Neural crest cell (in vitro differentiated cells): ENCODE measurements at places on chromosomes 3 and 15. TPM values are rescaled to one million over a fixed set of nuclear protein-coding genes. Genes with fewer than 3 reads are reported as not detected.

CDHR4 gene
- total RNA-seq: 0.12 and 0.16 TPM in 2 replicates

CHRM5 gene
- total RNA-seq: not detected in 2 replicates

FANCD2OS gene
- not detected in 2 replicates for total RNA-seq

ZNF385D gene
- 2.1 and 2.2 TPM in 2 replicates for total RNA-seq

MCCC1 gene
- total RNA-seq: 28.8 and 30.6 TPM in 2 replicates

DYNC1LI1 gene
- total RNA-seq: 58.7 and 59.2 TPM in 2 replicates

SH2D7 gene
- not detected in 2 replicates for total RNA-seq

DCP1A gene
- total RNA-seq: 30.0 and 30.6 TPM in 2 replicates

ROBO1 gene
- total RNA-seq: 83.5 and 88.7 TPM in 2 replicates

IGF1R gene
- total RNA-seq: 67.6 and 70.3 TPM in 2 replicates

DNA sequence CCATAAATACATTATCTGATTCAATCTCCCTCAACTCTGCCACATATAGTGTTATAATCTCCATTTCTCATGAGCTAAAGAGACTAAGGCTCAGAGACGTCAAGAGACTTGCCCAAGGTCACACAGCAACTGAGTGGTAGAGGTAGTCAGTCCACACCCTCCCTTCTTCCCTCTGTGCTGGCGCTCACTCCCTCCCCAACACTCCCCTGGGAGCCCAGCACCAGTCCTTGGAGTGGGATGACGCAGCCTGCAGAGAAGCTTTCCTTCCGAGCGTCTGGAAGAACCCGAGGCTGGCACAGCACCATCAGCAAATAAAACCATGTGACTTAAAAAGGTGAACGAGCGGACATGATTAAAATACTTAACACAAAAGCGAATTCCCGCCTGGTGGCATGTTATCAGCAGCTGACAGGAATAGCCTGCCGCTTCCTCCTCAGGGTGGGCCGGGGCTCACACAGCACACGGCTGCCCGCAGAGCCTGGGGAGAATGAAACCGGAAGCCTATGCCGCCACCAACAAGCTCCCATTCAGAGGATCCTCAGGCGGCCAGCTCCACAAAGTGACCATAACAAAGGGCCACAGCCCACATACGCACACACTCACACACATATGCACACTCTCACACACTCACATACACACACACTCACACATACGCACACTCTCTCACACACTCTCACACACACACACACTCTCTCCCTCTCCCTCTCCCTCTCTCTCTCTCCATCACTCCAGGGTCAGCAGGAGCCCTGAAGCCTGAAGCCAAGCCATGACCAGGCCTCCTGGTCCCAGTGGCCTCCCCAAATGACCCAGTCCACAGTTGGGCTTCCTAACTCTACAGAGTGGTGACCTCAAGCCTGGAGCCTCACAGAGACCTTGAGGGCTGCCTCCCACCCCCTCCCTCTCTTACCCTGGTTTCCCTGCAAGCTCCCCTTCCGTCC lies 120.5 kb downstream of the XXYLT1 start:
- no peaks in the 10 kb centered on the region for H3K36me3 ChIP-seq
- H3K4me3 ChIP-seq: peak overlapping the region; percentile 48
- H3K27me3 ChIP-seq: peaks cover 3% of the 10 kb centered on the region
- peak overlapping the region; percentile 94 for H3K27ac ChIP-seq
- DNase-seq: peak; percentile 3
- H3K4me1 ChIP-seq: peaks cover 61% of the 10 kb centered on the region

DNA sequence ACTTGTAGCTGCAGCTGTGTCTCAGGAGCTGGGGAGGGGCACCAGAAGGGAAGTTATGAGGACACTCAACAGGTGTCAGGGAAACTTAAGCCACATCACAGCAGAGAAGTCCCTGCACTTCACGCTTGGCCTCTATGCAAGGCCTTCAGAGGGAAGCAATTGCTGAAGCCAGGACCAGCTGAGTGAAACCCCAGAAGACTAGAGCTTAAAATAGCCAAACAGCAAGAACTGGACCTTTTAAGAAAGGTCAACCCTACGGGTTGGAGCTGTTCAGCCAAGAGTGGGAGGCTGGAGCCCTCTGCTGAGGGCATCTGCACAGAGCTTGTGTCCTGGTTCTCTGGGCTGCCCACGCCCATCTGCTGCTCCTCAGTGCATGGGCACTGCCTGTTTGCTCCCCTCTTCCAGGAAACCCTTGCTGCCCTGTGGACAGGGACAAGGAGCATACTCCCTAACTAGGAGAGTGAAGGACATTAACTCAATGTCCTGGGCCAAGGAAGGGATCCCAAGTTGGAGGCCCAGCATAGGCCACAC lies 3.9 kb upstream of the GRAMD2A start:
- peaks cover 9% of the 10 kb centered on the region for H3K4me1 ChIP-seq
- peaks cover 26% of the 10 kb centered on the region for H3K36me3 ChIP-seq
- H3K4me3 ChIP-seq: no peak overlapping the region

DNA sequence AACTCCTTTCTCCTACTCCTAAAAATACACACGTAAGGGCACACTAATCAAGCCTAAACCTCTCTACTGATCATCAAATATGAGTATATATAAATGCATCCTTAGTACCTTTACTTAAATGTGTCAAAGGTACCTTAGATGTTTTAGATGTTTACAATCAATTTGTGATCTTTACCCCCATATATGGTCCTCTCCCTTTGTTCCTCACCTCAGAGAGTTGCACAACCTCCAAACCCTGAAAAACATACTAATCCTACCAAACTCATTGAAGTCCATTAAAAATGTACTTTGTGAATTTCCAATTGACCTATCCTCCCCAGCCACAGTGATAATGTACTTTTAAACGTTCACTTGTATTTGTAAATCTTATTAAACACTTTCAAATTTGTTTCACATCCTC lies 249.1 kb downstream of the STAG1 start:
- peaks cover 5% of the 10 kb centered on the region for H3K36me3 ChIP-seq
- DNase-seq: no peak
- no peaks in the 10 kb centered on the region for H3K27me3 ChIP-seq
- no peak overlapping the region for H3K4me3 ChIP-seq
- H3K27ac ChIP-seq: no peak overlapping the region
- no peaks in the 10 kb centered on the region for H3K4me1 ChIP-seq

- no peak overlapping the region for H3K4me3 ChIP-seq
- H3K27ac ChIP-seq: no peak overlapping the region
- H3K27me3 ChIP-seq: no peaks in the 10 kb centered on the region
- no peaks in the 10 kb centered on the region for H3K4me1 ChIP-seq
- no peak for DNase-seq
- H3K36me3 ChIP-seq: no peaks in the 10 kb centered on the region
These were observed 351.8 kb downstream of the OTOL1 start for GRCh38 chr3:161848376-161848775.

DNA sequence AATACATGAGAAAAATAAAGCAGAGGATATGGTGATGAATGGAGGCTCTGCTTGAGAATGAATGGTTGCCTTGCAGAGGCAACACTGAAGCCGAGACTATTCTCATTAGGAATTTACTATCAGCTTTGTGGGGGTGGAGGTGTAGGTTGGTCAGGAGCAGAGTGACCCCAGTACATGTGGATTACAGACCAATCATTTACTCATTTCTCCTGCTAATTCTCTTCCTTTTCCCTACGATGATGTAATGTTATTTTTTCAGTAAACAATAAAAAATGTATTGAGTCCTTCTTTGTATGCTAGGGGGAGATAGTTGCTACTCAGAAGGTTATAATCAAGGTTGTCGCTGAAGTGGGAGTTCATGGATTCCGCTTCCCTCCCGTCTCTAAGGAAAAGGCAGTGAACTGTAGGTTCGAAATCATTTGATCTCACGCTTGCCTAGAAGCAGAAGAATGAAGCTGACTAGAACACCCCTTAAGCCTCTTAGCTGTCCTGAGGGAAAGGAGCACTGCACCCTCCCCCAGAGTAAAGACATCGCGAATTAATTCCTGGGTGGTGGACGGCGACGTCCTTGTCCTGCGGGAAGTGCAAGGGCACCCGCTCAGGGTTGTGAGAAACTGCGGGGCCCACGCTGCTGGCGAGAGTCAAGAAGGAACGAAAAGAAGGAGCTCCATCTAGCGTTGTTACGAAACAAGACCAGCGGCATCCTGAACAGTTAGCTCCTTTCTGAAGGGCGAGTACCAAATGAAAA lies 213.2 kb upstream of the PFN2 start:
- DNase-seq: peak; percentile 60
- no peak overlapping the region for H3K4me3 ChIP-seq
- peaks cover 3% of the 10 kb centered on the region for H3K36me3 ChIP-seq
- no peaks in the 10 kb centered on the region for H3K4me1 ChIP-seq
- H3K27ac ChIP-seq: no peak overlapping the region
- no peaks in the 10 kb centered on the region for H3K27me3 ChIP-seq

DNA sequence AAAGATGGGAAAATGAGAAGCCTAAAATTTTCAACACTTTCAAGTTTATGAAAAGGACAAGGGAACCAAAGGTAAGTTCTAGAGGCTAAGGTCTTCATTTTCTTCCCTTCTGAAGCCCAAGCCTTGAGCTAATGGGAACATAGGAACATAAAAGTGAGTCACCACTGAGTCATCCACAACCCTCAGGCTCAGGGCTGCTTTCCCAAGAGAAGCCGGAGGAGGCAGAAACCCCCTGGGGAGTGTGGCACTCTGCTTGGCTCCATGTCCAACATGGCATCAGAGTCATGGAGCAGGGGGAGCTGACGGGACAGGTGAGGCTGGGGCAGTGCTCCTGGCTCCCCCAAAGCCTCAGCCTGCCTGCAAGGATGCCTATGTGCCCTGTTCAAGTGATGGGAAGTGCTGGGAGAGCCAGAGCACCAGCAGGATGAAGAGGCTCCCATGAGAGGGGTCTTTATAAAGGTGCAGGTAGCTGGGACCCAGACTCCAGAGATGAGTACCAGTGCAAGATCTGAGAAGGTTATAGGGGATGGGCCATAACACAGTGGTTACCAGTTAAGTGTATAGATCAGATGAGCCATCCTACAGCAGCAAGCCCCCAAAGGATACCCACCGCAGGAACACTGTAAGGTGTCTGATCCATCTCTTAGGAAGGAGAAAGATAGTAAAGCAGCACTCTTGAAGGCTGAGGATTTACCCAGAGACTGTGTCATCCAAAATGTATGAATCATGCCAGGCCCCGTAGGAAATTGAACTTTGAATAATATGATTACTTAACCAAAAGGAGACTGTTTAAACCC lies 31.8 kb upstream of the RYR3 start:
- no peak for DNase-seq
- H3K27me3 ChIP-seq: no peaks in the 10 kb centered on the region
- peaks cover 7% of the 10 kb centered on the region for H3K4me1 ChIP-seq
- no peak overlapping the region for H3K27ac ChIP-seq
- no peak overlapping the region for H3K4me3 ChIP-seq

GRCh38 chr3:98972720-98973119 lies 71.2 kb upstream of the DCBLD2 start:
- no peak overlapping the region for H3K4me3 ChIP-seq
- H3K27me3 ChIP-seq: no peaks in the 10 kb centered on the region
- H3K27ac ChIP-seq: no peak overlapping the region
- H3K4me1 ChIP-seq: peaks cover 7% of the 10 kb centered on the region
- H3K36me3 ChIP-seq: no peaks in the 10 kb centered on the region

DNA sequence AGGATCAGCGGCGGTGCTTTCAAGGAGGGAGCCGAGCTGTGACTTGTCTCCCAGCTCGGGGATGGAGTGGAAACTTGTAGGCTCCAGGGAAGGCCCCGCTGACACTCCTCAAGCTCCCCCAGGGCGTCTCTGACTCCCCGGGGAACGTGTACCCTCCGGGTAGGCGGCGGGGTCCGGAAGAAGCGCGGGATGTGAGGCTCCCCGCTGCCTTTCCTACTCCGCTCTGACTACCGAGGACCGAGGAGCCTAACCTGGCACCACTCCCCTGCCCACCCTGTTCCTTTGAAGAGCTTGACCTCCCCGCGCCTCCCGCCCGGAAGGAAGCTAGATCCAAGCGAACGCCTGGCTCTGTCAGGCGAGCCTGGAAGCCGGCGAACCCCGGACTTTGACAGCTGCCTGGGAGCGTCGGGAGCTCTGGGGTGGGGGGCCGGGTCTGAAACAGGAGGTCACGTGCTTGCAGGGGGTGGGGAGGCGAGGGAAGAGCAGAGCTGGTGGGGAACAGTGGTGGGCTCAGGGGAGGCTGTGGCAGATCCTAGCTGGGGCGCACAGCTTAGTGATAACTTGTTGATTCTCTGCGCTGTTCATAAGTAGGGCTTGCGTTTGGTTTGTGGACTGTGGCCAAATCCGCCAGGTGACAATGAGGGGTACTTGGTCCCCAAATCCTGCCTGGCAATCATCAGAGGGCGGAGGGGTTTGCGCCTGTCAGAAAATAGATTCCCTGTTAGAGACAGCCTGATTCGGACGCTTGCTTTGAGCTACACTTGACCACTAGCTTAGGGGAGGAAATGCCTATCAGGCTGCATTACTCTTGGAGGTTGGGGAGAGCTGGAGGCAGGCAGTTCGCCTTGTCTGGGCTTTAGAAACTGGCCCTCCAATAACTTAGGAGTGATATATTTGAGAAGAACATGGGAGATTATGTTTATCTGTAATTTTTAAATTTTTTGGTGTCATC lies 1.2 kb downstream of the CLSTN2 start:
- peaks cover 21% of the 10 kb centered on the region for H3K4me1 ChIP-seq
- no peaks in the 10 kb centered on the region for H3K36me3 ChIP-seq
- peak; percentile 7 for DNase-seq
- peaks cover 57% of the 10 kb centered on the region for H3K27me3 ChIP-seq

DNA sequence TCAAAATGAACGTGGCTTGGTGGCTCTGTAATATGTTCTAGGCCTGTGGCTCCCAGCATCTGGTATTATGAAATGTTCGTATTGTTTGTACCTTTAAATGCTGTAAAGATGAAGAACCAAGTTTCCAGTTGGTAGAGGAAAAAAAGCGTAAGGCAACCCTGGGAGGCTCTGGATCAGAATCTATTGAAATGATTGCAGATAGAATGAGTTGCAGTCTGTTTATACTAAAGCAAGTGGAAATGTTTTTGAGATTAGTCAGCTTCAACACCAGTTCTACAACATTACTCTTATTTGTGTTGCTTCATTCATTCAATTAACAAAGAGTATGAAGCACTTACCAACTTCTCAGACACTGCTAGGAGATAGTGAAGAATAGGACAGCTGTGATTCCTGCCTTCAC lies 5.3 kb downstream of the ARL6IP5 start:
- peak overlapping the region; percentile 22 for H3K27ac ChIP-seq
- H3K27me3 ChIP-seq: no peaks in the 10 kb centered on the region
- H3K4me3 ChIP-seq: peak overlapping the region; percentile 61

GRCh38 chr3:186173224-186173815 lies 64.4 kb upstream of the ETV5 start:
- DNase-seq: no peak
- H3K4me3 ChIP-seq: no peak overlapping the region
- H3K27me3 ChIP-seq: no peaks in the 10 kb centered on the region
- no peaks in the 10 kb centered on the region for H3K4me1 ChIP-seq

DNA sequence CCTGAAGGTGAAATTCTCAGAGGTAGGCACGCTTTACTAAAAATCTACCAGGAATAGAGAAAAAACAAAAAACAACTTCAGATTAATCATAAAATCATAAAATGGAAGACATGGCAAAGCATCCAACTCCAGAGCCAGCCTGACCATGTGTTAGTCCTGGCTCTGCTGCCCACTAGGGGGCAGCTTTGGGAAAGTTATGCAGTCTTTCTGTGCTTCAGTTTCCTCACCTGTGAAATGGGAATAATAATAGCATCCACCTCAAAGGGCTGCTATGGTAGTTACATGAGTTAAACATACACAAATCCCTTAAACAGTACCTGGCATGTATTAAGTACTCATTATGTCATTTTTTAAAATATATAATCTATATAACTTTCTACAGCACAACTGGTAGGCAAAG lies 52.3 kb downstream of the WNT5A start:
- no peak overlapping the region for H3K27ac ChIP-seq
- no peak for DNase-seq
- H3K4me3 ChIP-seq: no peak overlapping the region
- H3K27me3 ChIP-seq: no peaks in the 10 kb centered on the region
- no peaks in the 10 kb centered on the region for H3K4me1 ChIP-seq

- peaks cover 17% of the 10 kb centered on the region for H3K4me1 ChIP-seq
- peaks cover 21% of the 10 kb centered on the region for H3K36me3 ChIP-seq
- H3K4me3 ChIP-seq: no peak overlapping the region
- no peak for DNase-seq
- H3K27me3 ChIP-seq: no peaks in the 10 kb centered on the region
These were observed 37.2 kb downstream of the HMG20A start for GRCh38 chr15:77457905-77458265.
